ENCODE measurements at places on chromosomes 1 and 21. TPM values are rescaled to one million over a fixed set of nuclear protein-coding genes. Genes with fewer than 3 reads are reported as not detected.

Gene CLDN19
- not detected for total RNA-seq

Gene PSMB4
- total RNA-seq, result 482 TPM

Gene OLFM3
- not detected for total RNA-seq

Gene GJA4
- total RNA-seq, result 29.6 TPM

Gene TSACC
- total RNA-seq, result not detected

Gene RHOU
- total RNA-seq, result 0.79 TPM

Gene TGFB2
- total RNA-seq, result 7.7 TPM

Gene HUNK
- total RNA-seq, result not detected

Gene CELA2A
- not detected for total RNA-seq

Gene LCE3E
- not detected for total RNA-seq

Gene DPYD
- total RNA-seq, result 54.7 TPM

Gene GPR3
- total RNA-seq, result 0.49 TPM

All from pulmonary artery endothelial cell (primary cell).